ENCODE measurements at places on chromosomes 5 and 9. TPM values are rescaled to one million over a fixed set of nuclear protein-coding genes. Genes with fewer than 3 reads are reported as not detected.

- H3K4me1 ChIP-seq = no peaks in the 10 kb centered on the region
- no peaks in the 10 kb centered on the region for H3K36me3 ChIP-seq
- no peaks in the 10 kb centered on the region for H3K27me3 ChIP-seq
- no peak overlapping the region for H3K4me3 ChIP-seq
- no peak for DNase-seq
- no peak overlapping the region for H3K27ac ChIP-seq
Observed at GRCh38 chr5:123427281-123427680, 4.1 kb upstream of the CEP120 start.

- H3K27ac ChIP-seq = no peak overlapping the region
- H3K36me3 ChIP-seq = peaks cover 76% of the 10 kb centered on the region
- no peaks in the 10 kb centered on the region for H3K27me3 ChIP-seq
- DNase-seq = no peak
Observed at GRCh38 chr5:132895719-132896305, 22.3 kb downstream of the LEAP2 start.

GRCh38 chr5:136311999-136312398, 53.3 kb downstream of the TRPC7 start:
- H3K27ac ChIP-seq = no peak overlapping the region
- no peak for DNase-seq
- H3K36me3 ChIP-seq = no peaks in the 10 kb centered on the region
- no peak overlapping the region for H3K4me3 ChIP-seq
- no peaks in the 10 kb centered on the region for H3K27me3 ChIP-seq
- no peaks in the 10 kb centered on the region for H3K4me1 ChIP-seq

DNA sequence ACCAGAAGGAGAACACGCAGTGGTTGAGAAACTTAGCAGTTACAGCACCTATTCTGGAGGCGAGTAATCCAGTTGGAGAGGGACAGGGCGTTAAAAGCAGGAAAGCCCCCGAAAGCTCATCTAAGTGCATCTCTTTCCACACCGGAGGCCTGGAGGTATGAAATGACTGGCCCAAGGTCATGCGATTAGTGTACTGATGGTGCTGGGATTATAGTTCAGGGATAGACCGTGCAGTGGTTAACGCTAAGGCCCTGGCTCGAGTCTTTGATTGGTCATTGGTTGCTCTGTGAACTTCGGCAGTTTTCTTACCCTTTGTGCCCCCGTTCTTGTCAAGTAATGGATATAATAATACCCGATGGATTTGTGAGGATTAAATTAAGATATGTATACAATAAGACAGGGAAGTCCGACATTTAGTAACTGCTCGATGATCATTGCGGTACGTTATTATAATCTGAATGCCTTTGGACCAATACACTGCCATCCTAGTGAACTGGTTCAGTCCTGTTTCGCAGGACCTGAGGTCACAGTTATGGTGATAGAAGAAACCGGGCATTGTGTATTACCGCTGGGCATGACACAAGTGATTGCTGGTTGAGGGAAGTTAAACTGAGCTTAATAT, 960 bp downstream of the CANX start:
- H3K4me3 ChIP-seq = peak overlapping the region; percentile 99
- no peaks in the 10 kb centered on the region for H3K36me3 ChIP-seq
- H3K27ac ChIP-seq = peak overlapping the region; percentile 99
- H3K27me3 ChIP-seq = no peaks in the 10 kb centered on the region
- peaks cover 17% of the 10 kb centered on the region for H3K4me1 ChIP-seq

GRCh38 chr9:77933976-77934375, 97.6 kb downstream of the GNAQ start:
- DNase-seq = no peak
- no peaks in the 10 kb centered on the region for H3K27me3 ChIP-seq
- no peak overlapping the region for H3K27ac ChIP-seq
- H3K4me1 ChIP-seq = no peaks in the 10 kb centered on the region

Gene CARD9
- total RNA-seq = 3.1 TPM

GRCh38 chr5:8462565-8462964, 593.6 kb downstream of the MTRR start:
- no peak for DNase-seq
- H3K27ac ChIP-seq = no peak overlapping the region
- peaks cover 5% of the 10 kb centered on the region for H3K36me3 ChIP-seq
- no peak overlapping the region for H3K4me3 ChIP-seq
- no peaks in the 10 kb centered on the region for H3K27me3 ChIP-seq
- H3K4me1 ChIP-seq = peaks cover 10% of the 10 kb centered on the region

GRCh38 chr9:18610956-18611355, 137.0 kb downstream of the ADAMTSL1 start:
- H3K27ac ChIP-seq = peak overlapping the region; percentile 62
- H3K27me3 ChIP-seq = no peaks in the 10 kb centered on the region
- H3K36me3 ChIP-seq = no peaks in the 10 kb centered on the region
- H3K4me1 ChIP-seq = peaks cover 25% of the 10 kb centered on the region
- DNase-seq = no peak
- H3K4me3 ChIP-seq = no peak overlapping the region

DNA sequence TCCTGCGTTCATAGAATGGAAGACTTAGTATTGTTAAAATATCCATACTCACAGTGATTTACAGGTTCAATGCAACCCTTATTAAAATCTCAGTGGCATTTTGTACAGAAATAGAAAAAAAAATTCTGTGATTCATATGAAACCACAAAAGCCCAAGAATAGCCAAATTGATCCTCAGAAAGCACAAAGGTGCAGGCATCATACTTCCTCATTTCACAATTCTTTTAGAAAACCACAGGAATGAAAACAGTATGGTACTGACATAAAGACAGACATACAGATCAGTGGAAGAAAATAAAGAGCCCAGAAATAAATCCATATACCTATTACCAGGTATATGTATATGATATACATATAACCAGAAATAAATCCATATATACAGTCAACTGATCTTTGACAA, 86.8 kb upstream of the MEGF10 start:
- no peak overlapping the region for H3K4me3 ChIP-seq
- no peak overlapping the region for H3K27ac ChIP-seq
- no peaks in the 10 kb centered on the region for H3K36me3 ChIP-seq

GRCh38 chr5:1772634-1773033, 27.0 kb downstream of the MRPL36 start:
- no peaks in the 10 kb centered on the region for H3K4me1 ChIP-seq
- H3K27ac ChIP-seq = no peak overlapping the region
- H3K27me3 ChIP-seq = peaks cover 3% of the 10 kb centered on the region
- no peak overlapping the region for H3K4me3 ChIP-seq
- no peak for DNase-seq
